ENCODE measurements at places on chromosomes 3 and 15.

GRCh38 chr15:41028853-41029252, 75.6 kb downstream of the CHAC1 start:
- DNase-seq = no peak

DNA sequence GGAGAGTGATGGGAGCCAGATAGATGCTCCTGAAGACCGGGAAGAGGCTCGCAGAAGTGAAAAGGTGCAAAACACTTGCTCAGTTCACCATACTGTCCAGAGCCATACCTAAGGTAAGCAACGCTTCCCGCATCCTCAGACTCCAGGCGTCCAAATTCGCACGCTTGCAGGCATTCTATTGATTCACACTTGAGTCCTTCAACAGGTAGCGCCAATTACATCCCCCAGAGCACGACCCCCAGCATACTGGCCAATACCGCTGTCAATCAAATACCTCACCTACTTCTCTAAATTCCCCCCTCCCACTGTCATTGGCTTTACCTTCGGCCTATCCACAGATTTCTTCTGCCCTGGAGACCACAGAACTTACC, 361 bp upstream of the STXBP5L start:
- DNase-seq = no peak

DNA sequence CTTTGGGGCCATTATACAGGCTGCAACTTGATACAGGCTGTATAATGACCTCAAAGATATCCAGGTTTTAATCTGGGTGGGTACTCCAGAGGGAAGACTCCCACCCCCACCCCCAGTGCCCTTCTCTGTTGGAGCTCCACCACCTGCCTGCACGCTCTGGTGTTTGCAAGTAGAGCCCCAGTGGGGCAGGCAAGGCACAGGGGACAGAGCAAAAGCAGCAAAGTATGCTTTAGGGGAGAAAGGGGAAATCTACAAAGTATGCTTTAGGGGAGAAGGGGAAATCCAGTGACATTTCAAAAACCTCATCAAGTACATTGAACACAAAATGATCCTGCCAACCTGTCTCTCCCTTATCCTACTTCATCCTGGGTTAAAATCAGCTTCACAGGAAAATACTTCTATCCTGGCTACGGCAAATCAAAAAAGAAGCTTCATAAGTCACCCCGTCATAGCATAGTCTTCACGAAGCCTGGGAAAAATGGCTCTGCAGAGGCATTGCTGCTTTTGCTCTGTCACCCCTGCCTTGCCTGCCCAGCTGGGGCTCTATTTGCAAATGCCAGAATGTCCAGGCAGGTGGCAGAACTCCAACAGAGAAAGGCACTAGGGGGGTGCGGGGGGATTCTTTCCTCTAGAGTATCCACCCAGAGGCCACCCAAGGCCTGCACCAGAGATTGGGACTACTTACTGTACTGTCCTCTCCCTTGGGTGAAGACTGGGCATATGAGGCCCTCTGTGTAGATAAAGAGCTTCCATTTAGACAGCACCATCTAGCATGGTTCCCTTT, 60.9 kb upstream of the ATP11B start:
- DNase-seq = no peak

GRCh38 chr3:29745232-29745870, 464.5 kb downstream of the RBMS3 start:
- DNase-seq = no peak
